ENCODE measurements at places on chromosomes 16 and 17.

DNA sequence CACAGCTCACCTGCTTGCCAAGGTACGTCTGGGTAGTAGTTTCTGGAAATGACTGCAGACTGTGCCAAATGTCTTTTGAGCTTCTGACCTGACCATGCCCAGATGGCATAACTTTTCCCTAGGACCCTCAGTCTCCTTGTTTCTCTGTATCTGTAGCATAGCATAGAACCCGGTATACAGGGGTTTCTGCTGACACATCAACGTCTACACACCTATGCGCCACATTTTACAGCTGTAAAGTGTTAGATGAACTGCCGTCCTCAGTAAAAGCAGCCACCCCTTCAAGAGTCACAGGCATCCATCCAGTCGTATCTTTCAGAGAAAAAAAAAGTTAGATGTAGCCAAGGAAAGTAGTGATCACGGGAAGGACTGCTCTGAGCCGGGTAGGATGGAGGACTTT, 17.4 kb downstream of the KCTD2 start:
- DNase-seq, result no peak

DNA sequence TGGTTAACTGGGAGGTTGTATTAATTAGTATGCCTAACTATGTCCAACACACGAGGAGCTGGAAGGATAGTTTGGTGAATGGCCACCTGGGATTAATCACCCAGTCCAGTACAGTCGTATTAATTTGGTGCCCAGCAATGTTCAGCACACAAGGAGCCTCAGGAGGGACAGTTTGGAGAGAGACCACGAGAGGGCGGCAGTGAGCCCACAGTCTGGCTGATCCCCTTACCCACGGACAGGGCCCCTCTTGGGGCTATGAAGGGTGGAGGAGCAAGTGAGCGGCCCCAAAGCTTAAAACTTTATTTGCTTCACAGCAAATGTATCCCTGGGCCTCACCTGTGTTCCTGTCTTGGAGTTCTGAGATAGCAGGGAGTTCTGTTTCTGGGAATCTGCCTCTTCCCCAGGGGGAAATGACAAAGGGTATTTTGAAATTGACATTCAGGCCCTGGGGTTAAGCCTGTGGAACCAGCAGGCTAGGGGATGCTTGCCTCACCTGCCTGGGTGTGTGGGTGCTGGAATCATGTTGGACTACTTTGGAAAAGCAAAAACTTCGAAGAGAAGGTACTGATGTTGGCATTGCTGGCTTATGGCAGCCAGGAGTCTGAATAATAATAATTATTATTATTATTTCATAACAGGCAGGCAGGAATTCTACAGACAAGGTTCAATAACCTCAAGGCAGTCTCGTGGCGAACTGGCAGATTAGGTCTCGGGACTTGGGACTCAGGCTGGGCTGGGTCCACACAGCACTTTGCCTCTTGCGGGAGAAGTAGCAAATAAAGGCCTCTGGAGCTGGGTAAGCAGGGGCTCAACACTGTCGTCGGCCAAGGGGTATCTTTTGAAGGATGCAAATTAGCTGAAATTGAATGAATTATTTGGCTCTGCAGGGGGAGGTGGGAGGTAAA, 227.6 kb upstream of the ASIC2 start:
- peak; percentile 90 for DNase-seq

GRCh38 chr17:45338023-45338781, 21.4 kb upstream of the MAP3K14 start:
- DNase-seq, result peak; percentile 46

DNA sequence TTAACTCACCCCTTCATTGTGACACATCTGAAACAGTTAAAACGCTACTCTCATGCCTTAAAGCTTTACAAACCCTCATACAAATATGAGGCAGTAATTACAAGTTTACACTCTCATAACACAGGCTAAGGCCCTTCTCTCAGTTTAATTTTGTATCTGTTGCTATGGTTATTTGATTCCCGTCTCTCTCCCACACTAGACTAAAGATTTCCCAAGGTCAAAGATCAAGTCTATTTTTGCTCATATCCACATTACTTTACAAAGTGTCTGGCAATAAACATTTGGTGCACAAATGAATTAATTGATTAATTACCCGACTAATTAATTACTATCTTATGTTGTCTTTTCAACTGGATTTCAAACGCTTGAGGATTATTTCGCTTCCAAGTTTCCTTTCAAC, 86.4 kb upstream of the MYOCD start:
- no peak for DNase-seq

DNA sequence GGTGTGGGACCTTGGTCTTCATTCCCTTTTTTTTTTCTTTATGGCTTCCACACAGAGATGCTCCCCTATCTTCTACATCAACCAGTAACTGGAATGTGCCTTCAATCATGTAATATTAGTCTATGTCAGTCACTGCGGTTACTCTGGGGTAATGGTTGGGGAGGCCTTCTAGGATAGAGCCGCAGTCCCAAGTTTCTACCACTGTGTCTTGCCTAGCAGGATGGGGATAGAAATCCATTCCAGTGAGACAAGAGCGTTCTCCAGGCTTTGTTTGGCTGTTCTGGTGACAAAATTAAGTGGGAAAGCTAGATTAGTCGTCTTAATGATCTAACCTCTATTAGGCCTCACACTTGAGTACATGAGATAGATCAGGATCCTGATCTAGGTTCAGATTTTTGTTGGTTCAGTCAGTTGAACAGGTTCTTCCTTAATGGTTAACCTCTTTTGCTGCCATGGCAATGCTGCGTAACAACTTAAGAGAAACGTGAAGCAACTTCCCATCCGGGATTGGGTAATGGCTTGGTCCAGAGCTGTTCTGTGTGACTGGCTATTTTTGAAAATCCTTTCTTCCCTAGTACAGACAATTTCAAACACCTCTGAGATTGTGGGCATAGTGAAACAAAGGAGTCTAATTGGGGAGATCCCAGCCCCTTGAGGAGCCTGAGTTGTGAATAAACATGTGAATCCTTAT, 8.7 kb downstream of the MSL1 start:
- no peak for DNase-seq

GRCh38 chr16:53893731-53894435, 189.9 kb downstream of the FTO start:
- no peak for DNase-seq

DNA sequence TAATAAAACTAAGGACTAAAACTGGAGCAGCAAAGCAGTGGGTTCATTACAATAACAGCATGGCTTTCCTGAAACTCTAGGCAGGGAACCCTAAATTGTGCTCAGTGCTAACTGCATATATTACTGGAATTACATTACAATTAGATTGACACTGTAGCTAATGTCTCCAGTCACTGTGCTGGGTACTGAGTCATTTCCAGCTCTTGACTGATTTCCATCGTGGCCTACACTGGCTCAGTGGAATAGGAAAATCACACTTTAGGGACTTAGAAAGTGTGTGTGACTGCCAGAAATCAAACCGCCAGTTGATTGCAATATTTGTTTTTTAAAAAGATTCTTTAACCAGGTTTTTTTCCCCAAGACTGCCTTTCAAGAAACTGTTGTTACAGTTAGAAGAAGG, 1447.4 kb upstream of the GOT2 start:
- no peak for DNase-seq

GRCh38 chr17:80523054-80523744, 21.4 kb upstream of the RPTOR start:
- no peak for DNase-seq

- no peak for DNase-seq
Observed at GRCh38 chr17:34499576-34499975, 79.8 kb upstream of the TMEM132E start.

DNA sequence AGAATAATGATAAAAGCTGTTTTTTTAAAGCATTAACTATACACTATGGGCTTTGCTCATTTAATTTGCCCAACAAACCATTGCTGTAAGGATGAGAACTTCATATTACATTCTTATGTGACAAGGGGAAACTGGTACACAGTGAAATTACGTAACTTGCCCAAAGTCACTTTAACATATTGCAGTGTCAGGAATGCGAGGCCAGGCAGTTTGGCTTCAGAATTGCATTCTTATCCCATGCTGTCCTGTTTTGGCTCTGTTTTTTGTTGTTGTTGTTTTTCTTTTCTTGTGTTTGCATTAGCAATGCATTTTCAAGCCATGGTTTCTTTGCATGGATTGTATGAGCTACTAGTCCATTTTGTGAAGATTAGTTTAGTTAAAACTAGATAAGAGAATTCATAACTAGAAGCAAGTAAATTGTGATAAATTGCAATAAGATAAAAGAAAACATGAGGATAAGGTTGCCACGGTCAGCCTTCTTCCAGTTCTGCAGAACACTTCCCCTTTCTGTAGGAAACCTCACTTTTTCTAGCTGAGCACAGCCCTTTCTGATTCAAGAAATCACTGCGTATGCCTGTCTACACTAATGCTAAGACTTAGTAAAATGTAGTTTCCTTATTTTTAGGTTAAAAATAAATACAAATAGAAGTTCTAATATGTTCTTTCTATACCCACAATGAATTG, 221.3 kb upstream of the KCNJ16 start:
- DNase-seq, result no peak

DNA sequence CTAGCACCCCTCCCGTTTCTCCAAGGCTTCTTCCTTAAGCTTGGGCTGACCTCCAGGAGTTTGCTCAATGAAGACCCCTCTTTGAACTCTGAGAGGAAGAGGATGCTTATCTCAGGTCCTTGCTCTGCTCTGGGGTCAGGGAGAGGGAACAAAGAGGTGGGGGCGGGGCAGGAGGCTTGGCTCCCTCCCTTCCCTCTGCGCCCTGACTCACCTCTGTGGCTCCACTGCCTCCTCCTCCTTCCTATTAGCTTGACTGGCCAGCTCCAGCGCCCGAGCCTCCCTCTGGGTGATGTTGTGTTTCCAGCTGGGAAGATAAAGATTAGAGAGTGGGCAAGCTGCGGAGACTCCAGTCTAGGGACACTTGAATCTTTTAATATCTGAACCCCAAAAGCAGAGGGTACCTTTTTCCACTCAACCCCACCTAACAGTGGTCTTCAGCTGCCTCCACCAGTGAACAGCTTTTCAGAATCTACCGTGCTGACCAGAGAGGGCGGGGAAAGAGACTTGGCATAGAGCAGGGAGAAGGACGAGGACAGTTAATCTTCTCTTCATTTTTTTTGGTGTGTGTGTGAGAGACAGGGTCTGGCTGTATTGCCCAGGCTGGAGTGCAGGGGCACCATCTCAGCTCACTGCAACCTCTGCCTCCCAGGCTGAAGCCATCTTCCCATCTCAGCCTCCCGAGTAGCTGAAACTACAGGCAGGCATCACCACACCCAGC, 6.7 kb downstream of the GIP start:
- peak; percentile 74 for DNase-seq

- DNase-seq, result no peak
Observed at GRCh38 chr16:56257666-56258342, 66.5 kb downstream of the GNAO1 start.

DNA sequence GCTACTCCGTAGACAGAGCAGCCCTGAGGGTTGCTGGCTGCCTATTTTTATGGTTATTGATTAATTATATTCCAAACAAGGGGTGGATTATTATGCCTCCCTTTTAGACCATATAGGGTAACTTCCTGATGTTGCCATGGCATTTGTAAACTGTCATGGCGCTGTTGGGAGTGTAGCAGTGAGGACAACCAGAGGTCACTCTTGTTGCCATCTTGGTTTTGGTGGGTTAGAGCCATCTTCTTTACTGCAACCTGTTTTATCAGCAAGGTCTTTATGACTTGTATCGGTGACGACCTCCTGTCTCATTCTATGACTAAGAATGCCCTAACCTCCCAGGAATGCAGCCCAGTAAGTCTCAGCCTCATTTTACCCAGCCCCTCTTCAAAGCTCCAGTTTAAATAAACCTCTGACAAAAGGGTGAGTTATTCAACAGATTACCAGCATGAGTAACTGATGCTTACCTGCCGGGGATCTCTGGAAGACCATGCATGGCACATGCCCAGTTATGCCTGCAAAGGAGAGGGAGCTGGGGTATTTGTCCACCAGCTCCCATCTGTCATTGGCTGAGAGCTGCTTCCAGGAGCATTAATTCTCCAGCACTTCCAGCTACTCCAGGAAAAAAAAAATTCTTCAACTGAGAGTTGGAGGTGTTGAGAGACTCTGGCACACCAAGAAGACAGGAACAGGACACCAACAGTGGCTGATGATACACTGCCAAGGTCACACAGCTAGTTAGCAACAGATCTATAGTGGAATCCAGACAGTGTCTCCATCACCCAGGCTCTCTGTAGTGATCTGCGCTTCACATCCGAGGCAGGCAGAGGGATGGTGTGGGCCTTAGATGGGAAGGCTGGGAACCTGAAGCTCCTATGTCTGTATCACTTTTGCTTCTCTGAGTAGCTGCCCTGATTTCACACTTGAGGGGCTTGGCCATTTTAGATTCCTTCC, 36.6 kb upstream of the IL21R start:
- no peak for DNase-seq

DNA sequence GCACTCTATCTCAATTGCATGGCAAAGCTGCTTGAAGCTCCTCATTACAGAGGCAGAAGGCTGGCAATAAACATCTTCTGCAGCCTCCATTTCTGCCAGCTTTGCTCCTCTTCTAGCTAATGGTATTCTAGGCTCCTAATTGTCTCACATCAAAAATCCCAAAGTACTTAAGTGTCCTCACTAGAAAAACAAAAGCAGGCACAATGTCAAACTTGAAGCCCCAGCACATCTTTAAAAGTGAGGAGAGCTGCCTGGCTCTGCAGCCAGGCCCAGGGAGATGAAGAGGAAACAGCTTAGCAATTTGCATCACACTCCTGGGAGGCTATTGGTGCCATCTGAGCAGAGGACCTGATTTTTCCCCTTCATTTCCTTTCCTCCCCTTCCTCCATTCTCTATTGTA, 197.1 kb downstream of the KCNJ2 start:
- DNase-seq, result no peak

DNA sequence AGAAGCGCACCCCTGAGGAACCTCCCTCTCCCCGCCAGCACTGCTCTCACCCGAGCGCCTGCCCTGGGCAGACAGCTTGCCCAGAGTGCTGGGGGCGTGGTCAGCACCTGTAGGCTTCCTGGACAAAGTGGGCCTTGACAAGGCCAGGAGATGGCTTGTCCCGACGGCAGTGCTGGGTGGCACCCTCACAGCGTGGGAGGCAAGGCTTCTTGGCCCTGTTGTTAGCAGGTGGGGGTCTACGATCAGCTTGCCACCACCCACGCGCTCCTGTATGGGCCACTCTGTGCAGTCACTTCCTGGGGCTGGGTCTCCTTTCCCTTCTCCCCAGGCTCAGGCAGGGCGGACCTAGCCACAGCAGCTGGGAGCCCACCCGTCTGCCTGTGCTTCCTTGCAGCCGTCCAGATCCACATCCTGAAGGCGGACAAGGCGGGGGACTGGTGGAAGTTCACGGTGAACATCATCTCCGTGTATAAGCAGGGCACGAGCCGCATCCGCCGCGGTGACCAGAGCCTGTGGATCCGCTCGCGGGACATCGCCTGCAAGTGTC, 218.0 kb downstream of the NTN1 start:
- DNase-seq, result no peak

- no peak for DNase-seq
Observed at GRCh38 chr16:88306860-88307545, 75.8 kb upstream of the ZNF469 start.

DNA sequence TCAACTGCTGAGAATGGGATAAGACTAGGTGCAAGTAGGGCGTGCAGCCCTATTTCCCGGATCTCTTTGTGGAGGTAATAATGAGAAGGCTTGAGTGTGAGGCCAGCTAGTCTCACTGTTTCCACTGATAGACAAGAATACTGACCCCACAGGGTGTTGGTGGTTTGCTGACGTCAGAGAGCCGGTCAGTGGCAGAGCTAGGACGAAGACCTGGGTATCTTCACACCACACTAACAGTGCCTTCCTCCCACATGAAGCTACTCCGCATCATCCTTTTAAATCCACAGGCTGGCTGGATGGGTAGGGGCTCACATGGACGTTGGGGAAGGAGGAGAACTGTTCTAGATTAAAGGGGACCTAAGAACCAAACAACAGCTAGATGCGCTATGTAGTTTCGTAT, 68.0 kb downstream of the ZFHX3 start:
- no peak for DNase-seq

GRCh38 chr16:80274576-80275191, 266.1 kb upstream of the DYNLRB2 start:
- no peak for DNase-seq

All from ecto neural progenitor cell (in vitro differentiated cells).